ENCODE measurements at places on chromosomes 5 and 9.

- no peak for DNase-seq
Measured at GRCh38 chr5:2901511-2901910, 150.0 kb upstream of the IRX2 start.

DNA sequence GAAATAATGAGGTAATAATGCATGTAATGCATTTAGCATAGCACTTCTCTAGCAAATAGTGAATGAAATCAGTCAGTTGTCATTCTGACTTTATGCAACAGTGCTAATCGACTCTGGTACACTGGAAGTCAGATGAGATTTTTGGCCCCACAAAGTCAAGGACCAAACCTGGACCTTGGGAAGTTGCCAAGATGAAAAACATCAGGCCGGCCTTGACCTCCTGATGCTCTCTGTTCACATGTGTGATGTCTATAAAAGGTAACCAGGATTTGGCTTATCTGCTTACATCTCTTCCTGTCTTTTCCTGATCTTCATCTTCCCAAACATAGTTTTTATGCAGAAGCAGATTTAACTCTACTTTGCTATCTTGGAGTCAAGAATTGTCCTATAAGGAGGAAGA lies 39.5 kb downstream of the SLC22A5 start:
- no peak for DNase-seq

DNA sequence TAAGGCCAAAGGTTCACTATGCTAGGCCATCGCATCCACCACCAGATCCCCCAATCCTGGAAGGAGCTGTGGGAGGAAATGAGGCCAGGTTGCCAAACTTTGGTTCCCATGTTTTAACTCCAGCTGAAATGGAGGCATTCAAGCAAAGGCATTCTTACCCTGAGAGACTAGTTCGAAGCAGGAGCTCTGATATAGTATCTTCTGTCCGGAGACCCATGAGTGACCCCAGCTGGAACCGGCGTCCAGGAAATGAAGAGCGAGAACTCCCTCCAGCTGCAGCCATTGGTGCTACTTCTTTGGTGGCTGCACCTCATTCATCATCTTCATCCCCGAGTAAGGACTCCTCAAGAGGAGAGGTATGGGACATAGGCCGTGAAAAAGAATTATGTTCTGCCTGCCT lies 75.6 kb downstream of the GAPVD1 start:
- no peak for DNase-seq

GRCh38 chr5:25160891-25161290 lies 516.1 kb upstream of the CDH10 start:
- no peak for DNase-seq

GRCh38 chr9:133826289-133827085 lies 88.3 kb upstream of the SARDH start:
- DNase-seq = no peak

GRCh38 chr5:171355302-171355724 lies 32.3 kb upstream of the NPM1 start:
- peak; percentile 12 for DNase-seq

GRCh38 chr9:100011062-100011681 lies 87.6 kb downstream of the ERP44 start:
- peak; percentile 38 for DNase-seq

DNA sequence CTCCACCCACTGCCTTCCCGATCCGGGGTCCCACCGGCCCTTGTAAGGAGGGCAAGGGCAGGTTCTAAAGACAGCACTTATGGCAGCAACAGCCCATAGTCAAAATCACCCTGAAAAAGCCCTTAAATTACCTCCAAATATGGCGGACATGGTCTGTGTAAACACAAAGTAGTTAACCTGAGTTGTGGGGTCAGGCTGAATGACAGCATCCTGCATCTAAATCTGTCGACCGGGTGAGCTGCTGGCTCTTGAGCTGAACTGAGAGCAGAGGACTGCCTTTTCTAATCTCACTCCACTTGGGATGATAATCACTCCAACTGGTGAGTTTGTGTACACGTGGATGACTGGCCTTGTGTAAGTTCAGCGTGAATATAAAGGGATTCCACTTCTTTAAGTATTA lies 249.6 kb downstream of the DENND1A start:
- no peak for DNase-seq

- no peak for DNase-seq
Measured at GRCh38 chr5:73939557-73939956, 313.6 kb downstream of the ARHGEF28 start.

DNA sequence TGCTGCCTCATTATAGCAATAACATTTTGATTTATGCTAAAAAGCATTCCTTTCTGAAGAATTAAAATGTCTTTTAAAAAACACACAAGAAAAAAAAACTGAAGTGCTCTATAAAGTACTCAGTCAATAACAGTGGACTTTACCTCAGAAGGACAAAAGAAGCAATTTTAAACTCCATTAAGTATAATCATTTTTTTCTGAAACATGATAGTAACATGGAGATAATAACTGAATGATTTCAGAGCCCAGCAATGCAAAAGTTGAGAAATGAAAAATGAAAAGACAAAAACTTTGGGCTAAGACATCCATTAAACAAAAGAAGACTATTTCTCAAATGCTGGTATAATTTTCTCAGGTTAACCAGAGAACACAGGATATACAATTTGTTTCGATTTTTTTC lies 78.7 kb downstream of the RFX3 start:
- DNase-seq = no peak

DNA sequence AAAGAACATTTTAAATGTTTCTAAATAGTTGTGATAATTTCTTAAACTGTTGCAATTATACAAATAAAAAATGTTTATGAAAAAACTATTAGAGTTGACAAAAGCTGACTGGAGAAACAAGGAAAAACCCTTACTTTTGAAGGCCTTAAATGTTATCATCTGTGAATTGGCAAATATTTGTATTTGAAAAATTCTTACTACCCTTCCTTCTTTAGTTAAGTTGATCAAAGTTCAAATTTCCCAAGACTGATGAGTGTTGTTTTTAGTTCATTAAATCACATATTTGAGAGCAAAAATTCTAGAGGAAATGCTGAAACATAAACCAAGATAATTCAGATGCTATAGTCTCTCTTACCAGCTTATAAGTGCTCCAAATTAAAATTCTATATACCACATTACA lies 2.6 kb upstream of the SLC35D2 start:
- no peak for DNase-seq

- DNase-seq = no peak
Measured at GRCh38 chr5:106639488-106639887, 1031.2 kb downstream of the EFNA5 start.

DNA sequence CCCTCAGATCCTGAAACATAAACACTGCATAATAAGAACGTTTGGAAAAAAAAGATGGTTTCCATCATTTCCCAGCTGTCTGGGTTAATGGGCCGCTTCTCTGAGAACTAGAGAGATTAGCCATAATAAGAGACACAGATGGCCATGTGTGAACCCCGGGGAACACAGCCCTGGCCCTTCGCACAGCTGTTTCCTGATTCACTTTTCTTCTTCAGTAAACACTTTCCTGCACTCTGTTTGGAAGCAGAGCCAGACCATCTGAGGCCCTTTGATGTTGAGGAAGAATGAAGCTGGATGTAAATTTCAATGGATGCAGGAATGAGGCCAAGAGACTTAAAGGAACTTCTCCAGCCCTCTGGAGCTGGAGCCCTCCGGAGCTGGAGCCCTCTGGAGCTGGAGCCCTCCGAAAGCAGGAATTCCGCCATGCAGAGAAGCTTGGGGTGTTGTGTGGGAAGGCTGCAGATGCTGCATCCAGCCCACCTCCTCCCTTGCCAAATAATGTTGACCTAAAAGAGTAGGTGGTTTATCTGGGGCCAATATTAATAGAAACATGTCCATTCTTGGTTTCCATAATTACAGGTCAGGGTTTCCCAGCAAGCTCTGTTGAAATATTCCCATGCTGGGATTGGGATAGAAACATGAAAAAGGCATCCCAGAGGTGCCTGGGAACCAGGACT lies 218.9 kb downstream of the NXNL2 start:
- no peak for DNase-seq

GRCh38 chr5:37043693-37044092 lies 167.1 kb downstream of the NIPBL start:
- no peak for DNase-seq

DNA sequence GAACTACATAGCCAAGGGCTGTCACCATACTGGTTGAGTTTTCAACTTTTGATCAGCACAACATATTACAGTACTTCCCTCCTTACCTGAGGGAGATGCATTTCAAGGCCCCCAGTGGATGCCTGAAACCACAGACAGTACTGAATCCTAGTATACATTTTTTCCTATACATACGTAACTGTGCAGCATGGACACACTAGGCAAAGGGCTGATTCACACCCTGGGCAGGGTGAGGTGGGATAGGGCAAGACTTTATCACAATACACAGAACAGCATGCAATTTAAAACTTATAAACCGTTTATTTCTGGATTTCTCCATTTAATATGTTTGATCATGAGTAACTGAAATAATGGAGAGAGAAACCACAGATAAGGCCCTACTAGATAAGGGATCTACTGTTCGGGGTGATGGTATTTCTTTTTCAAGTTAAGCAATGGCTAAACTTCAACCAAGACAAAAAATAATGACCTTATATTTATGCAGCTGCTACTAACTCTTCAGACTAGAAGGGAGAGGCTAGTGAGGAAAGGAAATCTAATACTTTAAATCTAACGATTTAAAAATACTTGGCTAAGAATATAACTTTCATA lies 186.9 kb upstream of the GNA14 start:
- no peak for DNase-seq

DNA sequence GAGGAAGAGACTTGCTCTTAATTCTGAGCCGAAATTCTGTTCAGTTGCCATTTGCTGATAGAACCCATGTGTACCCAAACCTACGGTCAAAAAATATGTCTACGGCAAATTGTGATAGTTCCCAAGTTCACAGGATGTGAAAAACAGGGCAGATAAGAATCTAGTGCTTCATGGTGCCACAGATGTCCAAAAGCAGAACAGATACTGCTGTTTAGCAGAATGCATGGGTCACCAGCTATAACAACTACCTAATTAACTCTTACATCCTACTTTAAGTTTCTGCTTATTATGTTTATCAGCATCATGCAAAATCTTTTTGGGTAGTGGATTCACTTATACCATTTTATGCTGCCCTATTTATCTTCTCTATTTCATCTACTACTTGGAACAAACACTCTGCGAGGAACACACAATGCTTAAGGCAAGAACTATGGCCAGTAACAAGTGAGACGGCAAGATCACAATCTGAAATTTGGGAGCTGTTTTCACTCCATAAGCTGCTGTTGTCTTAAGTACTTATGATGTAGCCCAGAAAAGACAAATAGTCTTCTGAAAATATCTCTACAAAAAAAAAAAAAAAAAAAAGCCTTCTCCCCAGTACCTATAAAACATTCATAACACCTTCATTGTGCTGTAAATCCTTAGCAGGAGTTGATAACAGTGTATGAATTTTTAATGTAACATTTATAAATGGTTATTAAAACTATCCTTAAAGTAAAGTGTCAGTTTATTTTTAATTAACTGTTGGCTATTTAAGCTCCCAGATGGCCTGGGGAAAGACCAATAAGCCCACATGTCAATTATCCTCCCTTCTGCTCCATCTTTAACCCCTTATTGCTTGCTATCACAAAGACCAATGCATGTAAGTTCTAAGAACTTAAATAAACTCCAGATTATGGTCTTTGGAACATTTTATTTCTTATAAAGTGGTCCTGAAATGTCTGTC lies 232.3 kb downstream of the TLR4 start:
- DNase-seq = no peak

DNA sequence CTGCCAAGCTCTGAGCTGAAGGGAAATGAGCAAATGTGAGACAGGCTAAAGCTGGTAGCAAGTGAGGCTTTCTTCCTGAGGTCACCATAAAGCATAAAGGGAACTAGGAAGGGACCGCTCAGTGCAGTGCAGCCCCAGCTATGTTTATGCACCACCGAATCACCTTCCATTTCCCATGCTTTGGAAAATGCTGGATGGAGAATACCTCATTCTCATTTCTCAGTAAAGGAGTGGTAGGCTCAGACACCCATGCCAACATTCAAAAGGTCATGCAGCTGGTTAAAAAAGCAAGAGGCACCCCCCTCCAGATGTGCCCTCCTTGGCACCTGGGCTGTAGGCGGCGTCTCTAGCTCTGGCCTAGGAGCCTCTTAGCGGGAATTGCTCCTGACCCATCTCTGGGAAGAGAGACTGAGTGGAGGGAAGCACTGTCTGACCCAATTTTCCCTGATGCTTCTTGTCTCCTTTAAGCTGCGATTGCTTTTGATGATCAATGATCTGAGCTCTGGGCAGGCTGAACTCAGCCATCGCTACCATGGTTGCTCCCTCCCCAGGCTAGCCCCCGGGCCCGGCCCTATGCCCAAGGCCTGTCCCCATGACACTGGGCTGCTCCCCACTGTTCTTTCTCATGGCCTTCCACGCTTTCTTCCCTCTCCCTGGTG lies 58.7 kb downstream of the ZNF354C start:
- no peak for DNase-seq

DNA sequence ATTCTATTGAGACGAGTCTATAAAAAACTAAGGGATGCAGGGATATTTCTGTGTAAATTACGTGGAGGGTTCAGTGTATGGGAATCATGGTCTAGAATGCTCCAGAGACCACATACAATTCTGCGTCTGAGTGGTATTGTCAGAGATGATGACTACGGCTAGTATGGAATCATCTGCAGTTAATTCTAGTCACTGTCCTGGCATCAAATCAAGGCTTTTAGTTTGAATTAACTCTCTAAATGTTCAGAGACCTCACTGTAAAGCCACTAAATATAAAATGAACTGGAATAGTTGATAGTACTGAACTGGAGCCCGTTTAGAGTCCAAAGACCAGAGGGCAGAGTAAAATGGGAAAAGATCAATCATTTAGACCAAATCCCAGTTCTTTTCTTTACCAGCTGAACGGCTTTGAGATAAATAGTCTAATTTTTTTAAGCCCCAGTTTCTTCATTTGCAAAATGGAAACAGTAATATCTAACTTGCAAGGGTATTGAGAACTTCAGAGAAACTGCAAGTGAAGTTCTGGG lies 599.8 kb downstream of the EBF1 start:
- no peak for DNase-seq

DNA sequence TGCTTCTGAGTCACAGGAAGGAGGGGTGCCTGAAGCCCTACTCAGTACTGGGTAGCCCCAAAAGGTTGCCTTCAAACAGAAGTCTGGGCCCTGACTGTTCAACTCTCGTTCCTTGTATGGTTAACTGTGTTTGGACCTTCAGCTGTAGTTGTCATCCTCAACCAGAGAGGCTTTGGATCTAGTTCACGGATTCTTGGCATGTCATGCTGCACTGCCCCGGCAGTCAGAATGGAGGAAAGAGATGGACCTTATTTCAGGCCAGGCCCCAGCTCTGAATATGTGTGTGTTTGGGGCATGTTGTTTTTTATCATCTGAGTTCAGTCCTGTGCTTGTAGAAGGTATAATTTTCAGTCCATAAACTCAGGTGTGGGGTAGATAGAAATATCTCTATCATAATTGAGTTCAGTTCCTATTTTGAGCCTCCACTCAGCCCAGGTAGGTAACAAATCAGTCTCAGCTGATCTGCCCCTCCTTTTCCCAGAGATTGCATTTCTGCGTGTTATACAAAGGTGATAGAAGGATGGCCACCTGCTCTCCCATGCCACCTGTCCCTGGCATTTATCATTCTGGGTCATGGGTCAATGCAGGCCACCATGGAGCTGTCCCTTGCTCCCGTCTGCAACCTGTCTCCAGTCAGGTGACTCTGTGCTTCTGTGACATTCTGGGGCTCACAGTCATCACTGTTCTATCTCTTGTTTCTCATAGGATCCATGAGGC lies 127.5 kb upstream of the CPEB4 start:
- no peak for DNase-seq

GRCh38 chr5:168434746-168435321 lies 51.4 kb upstream of the RARS1 start:
- DNase-seq = no peak

GRCh38 chr5:158715592-158715991 lies 384.1 kb downstream of the EBF1 start:
- DNase-seq = no peak
